ENCODE measurements at places on chromosomes 1 and 21. TPM values are rescaled to one million over a fixed set of nuclear protein-coding genes. Genes with fewer than 3 reads are reported as not detected.

- no peak for DNase-seq
Measured at GRCh38 chr1:45545019-45545493, 5.6 kb upstream of the AKR1A1 start.

DNA sequence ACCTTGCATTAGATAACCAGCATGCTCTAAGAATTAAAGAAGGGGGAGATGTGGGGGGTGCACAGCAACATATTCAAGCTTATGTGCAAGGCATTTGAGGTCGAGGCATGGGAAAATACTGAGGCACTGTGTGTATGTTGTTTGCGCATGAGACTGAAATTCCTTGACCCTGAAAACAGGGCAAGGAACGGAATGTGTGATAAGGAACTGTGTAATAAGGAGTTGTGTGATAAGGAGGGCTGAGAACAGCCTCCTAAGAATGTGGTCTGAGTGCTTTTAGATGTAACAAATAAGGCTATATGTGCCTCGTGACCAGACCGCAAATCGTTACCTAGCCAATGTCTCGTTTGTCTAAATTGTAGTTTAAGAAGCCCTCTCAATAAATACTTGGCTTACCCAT is 26.5 kb upstream of the ITLN1 start:
- no peak for DNase-seq

- no peak for DNase-seq
Measured at GRCh38 chr21:45387506-45387905, 17.5 kb upstream of the COL18A1 start.

Gene NRDC
- polyA plus RNA-seq = 99.2 TPM

Gene SERPINC1
- 1.1 TPM for polyA plus RNA-seq

Gene CTSE
- polyA plus RNA-seq = 0.66 TPM

Gene SELENBP1
- 40.5 TPM for polyA plus RNA-seq

Gene ELOVL1
- polyA plus RNA-seq = 34.8 TPM

Gene SVBP
- polyA plus RNA-seq = 47.7 TPM

Gene KLF17
- polyA plus RNA-seq = not detected

Gene FCER1G
- 16.3 TPM for polyA plus RNA-seq

Gene AGBL4
- 0.12 TPM for polyA plus RNA-seq

Gene PLEKHA6
- 3.0 TPM for polyA plus RNA-seq

Measured in muscle of back (tissue), 13 donors.